ENCODE measurements at places on chromosomes 2 and 18.

- DNase-seq, result no peak
Measured at GRCh38 chr2:43139996-43140621, 86.3 kb downstream of the ZFP36L2 start.

GRCh38 chr2:193935114-193935513, 1721.9 kb upstream of the SLC39A10 start:
- DNase-seq, result no peak

DNA sequence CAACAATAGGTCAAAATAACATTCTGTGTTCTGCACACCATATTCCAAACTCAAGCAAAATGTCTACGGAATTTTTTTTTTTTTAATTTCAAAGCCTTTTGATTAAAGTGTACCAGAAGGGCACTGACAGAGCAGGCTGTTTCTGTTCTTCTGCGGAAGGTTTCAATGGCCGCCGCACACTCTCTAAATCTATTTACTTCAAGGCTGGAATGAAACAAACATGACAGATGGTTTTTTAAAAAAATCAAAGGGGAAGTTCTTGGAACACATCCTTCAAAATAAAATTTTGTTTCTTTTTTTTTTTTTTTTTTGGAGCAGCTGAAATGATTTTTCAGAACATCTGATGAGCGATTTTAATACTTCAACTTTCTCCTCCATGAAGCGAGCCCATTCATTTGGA, 259.1 kb downstream of the TXNL1 start:
- DNase-seq, result no peak

GRCh38 chr2:136205615-136206014, 87.7 kb upstream of the CXCR4 start:
- peak; percentile 71 for DNase-seq

DNA sequence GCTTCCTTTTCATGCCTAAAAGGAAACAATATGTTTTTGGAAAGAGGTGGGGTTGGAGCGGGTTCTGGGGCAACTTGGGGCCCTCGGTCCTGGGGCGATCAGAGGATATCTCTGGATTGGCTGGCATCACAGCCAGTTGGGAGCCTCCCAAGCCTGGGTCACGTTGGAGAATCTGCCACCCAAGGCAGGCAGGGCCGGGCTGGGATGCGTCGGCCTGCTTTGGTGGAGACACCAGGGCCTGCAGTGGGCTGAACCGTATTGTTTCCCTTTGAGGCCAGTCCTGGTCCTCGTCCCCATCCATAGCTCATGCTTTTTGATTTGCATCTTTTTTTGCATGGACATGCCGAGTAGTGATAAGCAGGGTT, 235.8 kb downstream of the ATAD2B start:
- DNase-seq, result no peak

DNA sequence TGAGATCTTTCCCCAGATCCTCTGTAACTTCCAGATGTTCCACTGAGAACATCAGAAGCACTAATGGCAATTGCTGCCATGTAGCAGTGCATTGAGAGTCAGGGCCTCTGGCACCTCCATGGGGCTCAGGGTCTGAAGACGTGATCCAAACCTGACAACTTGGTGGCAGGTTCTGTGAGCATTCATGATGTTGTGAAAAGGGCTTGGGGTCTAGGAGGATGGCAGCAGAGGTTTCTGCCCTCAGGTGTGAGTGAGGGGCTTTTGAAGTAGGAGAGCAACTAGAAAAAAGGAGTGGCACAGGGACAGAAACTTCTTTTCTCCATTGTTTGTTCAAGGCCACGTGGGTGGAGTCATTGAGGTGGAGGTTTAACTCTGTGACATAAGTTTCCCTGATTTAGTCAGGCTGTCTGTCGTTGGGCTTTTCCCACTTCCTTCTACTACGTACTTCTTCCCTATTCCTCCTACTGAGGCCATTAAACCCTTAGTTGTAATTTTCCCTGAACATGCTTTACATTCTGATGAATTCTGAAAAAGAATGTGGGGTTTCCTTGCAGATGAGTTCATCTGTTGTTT, 13.1 kb downstream of the CFLAR start:
- DNase-seq, result peak; percentile 89

DNA sequence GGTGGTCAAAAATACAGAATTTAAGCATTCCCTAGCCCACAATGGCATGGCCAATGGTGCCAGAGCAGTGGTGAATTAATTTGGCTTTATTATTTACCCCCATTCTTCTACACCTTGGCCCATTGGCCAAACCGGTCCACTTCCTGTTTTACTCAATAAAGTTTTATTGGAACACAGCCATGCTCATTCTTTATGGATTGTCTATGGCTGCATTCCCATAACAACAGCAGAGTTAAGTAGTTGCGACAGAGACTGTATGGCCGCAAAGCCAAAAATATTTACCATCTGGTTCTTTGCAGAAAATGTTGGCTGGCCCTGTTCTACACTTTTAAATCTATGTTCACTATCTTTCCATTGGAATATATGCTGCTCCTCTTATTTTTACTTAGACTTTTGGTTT, 130.3 kb upstream of the CCDC68 start:
- no peak for DNase-seq

DNA sequence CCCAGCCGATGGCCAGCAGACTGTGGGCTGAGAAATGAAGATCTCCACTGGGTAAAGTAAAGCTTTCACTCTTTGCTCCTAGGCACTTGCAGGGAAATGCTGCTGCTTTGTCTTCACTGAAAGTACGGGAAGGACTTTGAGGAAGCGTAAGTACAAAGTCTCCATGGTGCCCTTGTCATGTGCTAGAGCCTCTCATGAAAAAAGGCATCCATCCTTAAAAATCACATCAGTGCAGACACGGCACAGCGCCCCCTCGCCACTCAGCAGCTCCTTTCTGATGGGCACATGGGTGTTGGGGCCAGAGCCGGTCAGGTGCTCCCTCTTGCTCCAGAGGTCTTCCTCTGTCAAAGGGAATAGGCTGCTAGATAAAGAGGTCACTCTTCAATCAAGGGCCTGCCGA, 109.0 kb upstream of the STPG4 start:
- peak; percentile 49 for DNase-seq

DNA sequence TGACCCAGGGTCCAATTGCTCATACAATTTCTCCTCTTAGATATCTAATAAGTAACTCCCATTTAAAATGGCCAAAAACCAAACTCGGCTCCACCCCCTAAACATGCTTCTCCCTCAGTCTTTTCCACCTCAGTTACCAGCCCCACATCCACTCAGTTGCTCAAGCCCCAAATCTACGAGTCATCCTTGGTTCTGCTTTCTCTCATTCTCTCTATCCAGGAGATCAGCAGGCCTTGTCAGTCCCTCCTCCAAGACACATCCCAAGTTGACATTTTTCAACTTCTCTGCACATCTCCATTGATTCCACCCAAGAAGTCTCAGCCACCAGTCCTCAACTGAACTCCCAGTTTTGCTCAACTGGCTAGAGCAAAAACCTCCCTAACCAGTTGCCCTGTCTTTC, 40.5 kb upstream of the RTN4 start:
- DNase-seq, result no peak

DNA sequence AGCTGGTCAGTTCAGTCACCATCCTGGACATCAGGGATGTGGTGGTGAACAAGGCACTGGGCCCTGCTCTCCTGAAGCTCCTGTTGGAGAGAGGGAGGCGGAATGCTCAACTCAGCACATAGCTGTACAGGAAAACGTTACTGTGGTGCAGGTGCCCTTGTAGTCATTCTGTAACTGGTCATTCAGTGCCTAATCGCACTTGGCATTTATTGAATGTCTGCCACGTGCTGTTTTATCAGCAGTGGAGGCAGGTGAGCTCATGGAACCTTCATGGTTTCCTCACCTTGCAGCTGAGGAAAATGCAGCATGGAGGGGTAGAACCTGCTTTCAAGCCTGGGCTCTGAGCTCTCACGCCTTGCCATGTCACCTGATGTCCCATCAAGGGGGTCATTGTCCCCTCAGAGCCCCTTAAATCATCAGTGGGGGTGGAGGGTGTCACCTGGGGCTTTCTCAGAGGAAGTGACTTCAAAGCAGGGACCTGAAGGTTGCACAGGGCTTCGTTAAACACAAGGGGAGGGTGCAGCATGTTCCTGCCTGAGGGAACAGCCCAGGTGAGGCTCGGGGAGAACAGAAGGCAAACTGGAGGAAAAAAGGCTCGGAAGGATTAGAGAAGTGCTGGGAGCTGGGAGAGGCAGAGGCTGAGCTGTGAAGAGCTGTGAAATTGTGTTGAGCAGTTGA, 56.0 kb upstream of the RPL31 start:
- DNase-seq, result no peak

- DNase-seq, result no peak
Measured at GRCh38 chr2:71552861-71553301, 99.5 kb downstream of the DYSF start.

GRCh38 chr18:50196261-50196660, 1.3 kb upstream of the MYO5B start:
- no peak for DNase-seq

GRCh38 chr2:439556-440402, 151.9 kb upstream of the ALKAL2 start:
- DNase-seq, result no peak

GRCh38 chr2:31378389-31378788, 36.2 kb downstream of the XDH start:
- DNase-seq, result no peak

GRCh38 chr2:121004950-121005349, 269.3 kb downstream of the GLI2 start:
- no peak for DNase-seq

DNA sequence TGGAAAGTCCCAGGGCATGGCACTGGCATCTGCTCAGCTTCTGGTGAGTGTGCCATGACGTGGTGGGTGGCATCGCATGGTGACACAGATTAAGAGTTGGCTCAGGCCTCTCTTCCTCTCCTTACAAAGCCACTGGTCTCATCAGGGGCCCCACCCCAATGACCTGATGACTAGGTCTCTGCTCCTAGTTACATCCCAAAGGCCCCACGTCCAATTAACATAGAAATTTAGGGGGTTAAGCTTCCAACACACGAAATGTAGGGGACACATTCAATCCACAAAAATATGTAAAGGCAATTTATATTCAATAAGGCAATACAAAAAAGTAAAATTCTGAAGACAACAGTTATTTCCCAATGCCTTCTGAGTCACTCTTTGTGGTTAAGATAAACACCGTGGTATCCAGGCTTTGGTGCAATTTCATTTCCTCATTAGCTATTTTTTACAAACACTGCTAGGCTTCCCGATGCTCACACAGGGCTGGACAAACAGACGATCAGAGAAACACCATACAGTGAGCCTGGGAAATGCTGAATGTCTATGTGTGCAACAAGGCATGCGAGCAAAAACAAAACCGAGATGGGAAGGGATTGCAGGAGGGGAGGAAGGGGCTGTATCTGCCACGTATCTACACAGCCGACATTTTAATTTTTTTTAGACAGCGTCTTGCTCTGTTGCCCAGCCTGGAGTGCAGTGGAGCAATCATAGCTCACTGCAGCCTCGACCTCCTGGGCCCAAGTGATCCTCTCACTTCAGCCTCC, 67.2 kb downstream of the MBP start:
- peak; percentile 97 for DNase-seq

DNA sequence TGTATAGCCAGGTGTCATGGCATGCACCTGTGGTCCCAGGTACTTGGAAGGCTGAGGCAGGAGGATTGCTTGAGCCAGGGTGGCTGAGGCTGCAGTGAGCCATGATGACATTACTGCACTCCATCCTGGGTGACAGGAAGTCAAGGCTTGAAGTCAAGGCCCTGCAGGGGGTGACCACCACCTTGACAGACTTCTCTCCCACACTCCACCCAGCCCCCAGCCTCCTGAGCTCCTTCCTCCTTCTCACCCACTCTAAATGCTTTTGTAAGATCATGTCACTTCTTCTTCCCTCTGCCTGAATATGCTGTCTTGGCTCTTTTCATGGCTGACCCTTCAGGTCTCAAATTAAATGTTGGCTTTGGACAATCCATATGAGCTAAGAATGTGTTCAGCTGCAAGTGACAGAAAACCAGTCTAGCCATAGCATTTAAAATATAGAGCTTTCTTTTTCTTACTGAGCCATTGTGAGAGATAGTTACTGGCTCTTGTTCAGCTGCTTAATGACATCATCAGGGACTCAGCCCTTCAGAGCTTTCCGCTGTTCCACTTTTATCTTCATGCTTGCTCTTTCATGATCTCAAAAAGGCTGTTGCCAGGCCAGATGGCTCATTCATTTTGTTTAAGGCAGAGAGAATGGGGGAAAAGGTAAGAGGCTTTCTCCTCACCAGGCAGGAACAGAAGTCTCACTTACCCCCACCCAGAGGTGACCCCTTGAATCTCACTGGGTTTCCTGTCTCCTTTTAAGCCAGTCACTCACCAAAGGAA, 36.7 kb upstream of the TTC39C start:
- peak; percentile 90 for DNase-seq

DNA sequence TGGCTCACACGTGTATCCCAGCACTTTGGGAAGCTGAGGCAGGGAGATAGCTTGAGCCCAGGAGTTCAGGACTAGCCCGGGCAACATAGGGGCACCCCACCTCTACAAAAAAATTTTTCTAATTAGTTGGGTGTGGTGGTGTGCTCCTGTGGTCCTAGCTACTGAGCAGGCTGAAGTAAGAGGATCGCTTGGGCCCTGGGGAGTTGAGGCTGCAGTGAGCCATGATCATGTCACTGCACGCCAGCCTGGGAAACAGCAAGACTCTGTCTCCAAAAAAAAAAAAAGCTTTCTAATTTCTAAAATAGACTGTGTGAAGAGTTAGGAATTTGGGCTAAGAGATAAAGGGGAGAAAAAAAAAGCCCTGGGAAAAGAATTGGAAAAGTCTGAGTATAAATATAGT, 51.9 kb upstream of the NAB1 start:
- DNase-seq, result no peak

DNA sequence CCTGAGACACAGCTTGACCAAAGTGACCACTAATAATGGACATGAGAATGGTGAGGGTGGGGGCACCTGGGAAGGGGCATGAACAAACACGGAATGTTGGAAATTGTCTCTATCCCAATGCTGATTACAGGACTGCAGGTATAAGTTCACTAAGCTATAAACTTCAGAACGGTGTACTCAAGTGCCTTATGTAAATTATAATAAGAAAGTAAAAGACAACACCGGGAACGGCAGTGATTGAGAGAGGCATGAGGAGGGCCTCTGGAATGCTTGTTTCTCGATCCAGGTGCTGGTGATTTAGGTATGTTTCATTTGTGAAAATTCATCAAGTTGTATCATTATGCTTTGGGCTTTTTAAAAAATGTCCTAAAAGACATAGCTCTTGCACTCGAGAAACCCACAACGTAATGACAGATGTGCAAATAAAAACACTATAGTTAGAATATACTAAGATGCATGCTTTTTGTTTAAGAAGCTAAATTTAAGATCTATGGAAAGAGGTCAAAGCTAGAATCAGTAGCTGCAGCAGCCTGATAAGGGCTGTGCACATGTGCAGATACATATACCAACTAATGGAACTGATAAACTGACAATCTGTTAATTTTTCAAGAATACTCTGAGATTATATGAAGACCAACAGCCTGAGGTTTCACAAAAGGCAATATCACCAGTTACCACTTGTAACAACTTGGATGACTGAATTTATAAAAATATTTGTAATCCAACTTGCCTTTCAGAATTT, 7.6 kb downstream of the HIBCH start:
- DNase-seq, result no peak

GRCh38 chr2:128505575-128506526, 187.2 kb upstream of the HS6ST1 start:
- no peak for DNase-seq

- DNase-seq, result no peak
Measured at GRCh38 chr2:110748489-110748867, 16.1 kb downstream of the ACOXL start.

All from suppressor macrophage (primary cell).